ENCODE measurements at places on chromosomes 2 and 18.

DNA sequence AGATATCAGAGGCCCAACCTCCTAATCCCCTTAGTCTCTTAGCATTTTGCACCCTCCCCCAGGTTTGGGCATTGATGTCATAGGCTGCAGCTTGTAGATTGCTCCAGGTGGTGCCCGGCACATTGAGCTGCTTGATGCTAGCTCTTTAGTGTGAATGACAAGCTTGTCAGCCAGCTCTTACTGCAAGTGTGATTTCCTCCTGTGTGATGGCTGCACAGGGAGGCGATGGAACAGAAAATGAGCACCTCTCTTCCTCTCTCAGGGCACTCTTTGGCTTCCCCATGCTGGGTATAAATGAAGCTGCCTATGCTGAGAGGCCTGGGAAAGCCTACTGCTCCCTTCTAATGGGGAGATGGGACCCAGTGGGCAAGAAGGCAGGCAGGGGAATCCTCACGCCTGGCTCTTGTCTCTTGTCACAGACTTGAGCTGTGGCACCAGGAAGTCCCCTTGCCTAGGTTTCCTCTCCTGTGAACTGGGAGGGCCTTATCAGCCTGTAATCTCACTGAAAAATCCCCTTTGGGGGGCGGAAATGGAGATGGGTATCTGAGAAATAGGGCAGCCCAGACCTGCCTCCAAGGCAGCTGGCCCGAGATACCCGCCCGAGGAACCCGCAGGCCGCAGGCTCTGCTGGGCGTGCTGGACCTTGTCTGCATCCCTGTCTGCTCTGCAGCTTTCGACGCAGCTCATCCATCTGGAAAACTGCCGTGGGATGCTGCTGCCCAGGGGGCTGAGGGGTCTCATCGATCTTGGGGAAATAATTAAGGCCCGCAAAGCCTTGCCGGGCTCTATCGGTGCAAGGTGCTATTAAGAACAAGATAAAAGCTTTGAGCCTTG, 163.5 kb upstream of the CXCR4 start:
- no peak for DNase-seq

DNA sequence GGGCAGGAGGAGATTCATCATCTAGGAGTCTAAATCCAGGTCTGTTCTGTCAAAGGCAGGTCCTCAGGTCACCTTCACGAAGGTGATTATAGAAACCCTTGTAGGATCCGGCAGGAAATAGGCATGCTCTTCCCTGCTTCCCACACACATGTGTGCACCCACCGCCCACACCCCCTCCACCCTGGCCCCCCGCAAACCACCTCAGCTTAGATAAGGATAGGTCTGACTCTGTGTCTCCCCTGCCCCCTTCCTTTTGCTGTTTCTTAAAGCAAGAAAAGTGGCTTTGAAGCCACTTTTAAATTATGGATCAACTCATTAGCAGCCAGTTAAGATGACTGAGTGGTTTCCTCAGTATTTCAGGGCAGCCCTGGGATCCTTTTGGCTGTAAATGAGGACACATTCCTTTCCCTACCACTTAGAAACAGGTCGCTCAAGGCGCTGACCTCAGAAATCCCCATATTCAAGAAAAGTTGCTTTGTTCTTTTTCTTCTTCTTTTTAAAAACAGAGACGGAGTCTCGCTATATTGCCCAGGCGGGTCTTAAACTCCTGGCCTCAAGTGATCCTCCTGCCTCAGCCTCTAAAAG, 14.5 kb upstream of the CIB4 start:
- no peak for DNase-seq

GRCh38 chr2:26088038-26088643, 54.3 kb downstream of the RAB10 start:
- DNase-seq: peak; percentile 34

GRCh38 chr18:22005191-22005841, 164.1 kb upstream of the GATA6 start:
- no peak for DNase-seq

GRCh38 chr2:105576440-105577241, 168.1 kb upstream of the NCK2 start:
- peak; percentile 6 for DNase-seq

DNA sequence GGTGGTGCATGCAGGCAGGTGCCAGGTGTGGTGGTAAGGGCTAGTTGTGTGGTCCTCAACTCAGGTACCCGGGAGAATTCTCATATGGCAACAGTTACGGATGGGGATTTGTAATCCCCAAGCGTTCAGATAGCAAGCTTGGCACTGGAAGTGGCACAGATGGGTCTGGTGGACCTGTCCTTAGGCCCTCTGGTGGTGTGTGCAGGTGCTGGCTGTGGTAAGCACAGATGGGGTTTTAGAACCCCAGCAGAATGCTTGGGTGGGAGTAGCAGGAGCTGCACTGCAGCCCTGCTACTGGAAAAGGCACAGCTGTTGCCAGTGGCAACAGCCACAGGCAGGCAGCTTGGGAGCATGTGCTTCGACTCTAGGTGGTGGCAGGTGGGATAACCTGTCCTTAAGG, 948.2 kb upstream of the FAM98A start:
- no peak for DNase-seq

DNA sequence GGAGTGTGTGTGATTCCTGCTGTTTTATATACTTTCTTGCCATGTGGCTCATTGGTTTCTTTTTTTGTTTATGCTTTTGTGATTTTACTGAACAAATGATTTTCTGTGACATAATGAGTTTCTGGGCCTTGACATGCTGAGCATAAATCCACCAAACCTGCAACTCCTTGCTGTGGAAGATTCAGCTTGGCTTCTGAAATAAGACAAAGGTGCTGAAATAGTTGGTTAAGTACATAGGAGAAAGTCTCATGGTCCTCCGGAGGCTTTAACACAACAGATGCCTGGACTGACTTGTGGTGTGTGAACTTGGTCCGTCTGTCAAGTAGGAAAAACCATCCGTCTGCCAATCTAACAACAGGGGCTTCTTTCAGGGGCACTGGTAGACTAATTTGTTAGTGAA, 315.3 kb upstream of the CXCR4 start:
- no peak for DNase-seq

GRCh38 chr2:207606399-207606798, 18.8 kb downstream of the METTL21A start:
- no peak for DNase-seq

- DNase-seq: no peak
Measured at GRCh38 chr2:20666005-20666303, 990 bp upstream of the GDF7 start.

GRCh38 chr2:79935046-79935732, 369.4 kb downstream of the LRRTM1 start:
- no peak for DNase-seq

DNA sequence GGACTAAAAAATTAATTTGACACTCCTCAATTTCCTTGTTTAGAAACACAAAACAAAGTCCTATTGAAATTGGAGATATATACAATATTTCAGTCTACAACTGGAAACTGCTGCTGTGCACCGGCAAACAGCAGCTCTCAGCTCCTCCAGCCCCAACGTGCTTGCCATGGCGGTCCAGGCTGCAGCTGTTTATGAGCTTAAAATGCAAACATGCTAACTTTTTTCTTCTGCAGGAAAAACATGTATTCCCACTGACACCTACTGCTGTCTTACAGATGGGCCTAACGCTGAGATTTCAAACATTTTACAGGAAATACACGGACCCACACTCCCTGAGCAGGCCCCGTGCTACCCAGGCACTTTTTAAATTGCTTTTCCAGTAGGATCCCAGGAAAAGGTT, 195.5 kb downstream of the BCL11A start:
- no peak for DNase-seq

DNA sequence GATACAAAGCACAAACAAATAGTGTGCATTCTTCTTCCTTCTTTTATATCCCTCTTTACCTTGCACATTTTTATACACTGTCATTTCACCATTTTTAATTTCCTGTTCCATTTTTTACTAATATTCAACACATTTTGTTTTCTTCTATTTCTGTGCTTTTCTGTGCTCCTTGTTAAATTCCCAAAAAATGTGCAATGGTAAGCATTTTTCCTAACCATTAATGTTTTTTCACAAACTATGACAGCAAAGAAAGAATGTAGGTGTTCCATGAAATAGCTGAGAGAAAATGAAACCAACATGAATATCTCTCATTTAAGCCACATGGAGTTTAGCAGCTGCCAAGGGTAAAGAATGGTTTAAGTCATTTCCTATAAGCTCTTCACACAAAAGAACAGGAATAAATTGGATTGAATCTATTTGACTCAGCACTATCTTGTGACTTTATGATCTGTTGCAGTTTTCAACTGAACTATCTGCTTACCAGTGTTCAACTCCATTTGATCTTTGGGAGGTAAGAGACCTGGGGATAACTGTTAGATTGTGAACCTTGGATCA, 145.7 kb upstream of the CDH19 start:
- DNase-seq: no peak

GRCh38 chr2:106075048-106075447, 119.1 kb downstream of the UXS1 start:
- no peak for DNase-seq

GRCh38 chr18:73766910-73767515, 380.6 kb downstream of the FBXO15 start:
- peak; percentile 55 for DNase-seq

GRCh38 chr2:3198119-3198518, 179.5 kb downstream of the EIPR1 start:
- no peak for DNase-seq

- no peak for DNase-seq
Measured at GRCh38 chr2:44954447-44954888, 13.0 kb downstream of the SIX3 start.

GRCh38 chr2:144330951-144331673, 188.8 kb downstream of the ZEB2 start:
- no peak for DNase-seq

DNA sequence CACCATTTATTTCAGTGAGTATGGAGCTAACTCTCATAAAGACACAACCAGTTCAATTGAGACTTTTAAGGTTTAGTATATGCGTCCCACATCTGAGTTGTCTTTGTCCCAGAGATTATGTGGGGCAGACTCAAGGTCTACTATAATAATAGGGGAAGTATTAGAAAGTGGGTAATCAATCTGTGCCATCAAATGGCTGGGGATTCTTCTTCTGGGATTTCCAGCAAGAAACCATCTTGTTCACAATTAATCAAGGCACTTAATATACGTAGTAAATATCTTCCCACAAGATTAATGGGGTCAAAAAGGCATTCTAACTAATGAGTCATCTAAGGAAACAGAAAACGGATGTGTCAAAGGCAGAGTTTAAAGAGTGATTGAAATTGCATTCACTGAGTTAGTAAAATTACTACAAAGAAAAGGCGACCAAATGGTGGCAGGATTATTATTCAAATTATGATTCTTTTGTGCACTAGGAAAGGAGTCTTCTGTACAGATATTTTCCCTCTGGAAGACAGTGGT, 179.8 kb upstream of the REG3G start:
- DNase-seq: no peak

DNA sequence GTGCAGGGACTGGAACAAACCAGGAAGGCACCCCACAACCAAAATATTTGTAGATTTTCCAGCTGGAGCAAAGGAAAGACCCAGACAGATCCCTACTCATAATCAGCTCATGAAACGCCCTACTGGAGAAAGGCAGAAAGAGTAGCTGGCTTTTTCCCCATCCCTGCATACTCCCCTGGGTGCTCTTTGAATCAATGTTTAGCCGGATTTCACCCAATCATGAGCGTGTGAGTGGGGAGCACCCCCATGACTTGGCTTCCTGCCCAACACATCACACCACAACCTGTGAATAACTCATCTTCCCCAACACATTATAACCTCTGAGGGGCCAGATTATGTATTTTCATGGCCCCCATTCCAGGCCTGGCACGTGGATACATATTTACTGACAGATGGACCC, 35.1 kb upstream of the SLC14A1 start:
- no peak for DNase-seq

DNA sequence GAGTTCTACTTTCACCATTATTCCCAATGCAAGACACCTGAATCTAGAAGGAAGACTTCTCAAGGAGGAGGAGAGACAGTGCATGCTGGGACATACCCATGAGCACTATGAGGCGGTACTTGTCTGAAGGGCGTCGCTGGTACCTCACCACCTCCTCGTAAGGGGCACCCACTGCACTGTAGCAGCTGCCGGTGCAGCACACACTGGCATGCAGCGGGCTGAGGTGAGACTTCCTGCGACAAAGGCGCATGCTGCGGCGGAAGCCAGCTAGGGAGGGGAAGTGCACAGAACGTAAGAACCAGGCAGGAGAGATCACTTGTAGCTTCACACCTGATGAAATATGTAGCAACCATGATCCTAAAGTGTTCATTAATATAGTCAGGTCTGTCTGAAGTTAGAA, 12.8 kb upstream of the TMEM237 start:
- no peak for DNase-seq

- DNase-seq: no peak
Measured at GRCh38 chr2:28465148-28465885, 30.5 kb upstream of the PLB1 start.

DNA sequence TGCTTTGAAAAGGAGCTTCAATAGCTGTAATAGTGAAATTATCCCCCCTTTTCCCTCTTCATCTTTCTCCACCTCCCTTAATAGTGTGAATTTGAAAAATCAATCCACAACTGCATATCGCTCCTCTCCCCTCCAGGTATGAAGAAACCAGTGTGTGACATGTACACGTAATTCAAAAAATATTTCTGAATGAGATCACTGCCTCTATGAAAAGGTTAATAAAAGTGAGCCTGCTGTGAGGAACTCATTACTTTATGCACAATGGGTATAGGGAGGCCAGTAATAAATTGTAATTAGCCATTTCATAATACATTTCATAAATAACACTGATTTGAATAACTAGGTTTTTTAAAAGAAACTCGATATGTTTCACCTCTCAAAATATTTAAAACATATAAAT, 209.0 kb upstream of the KYNU start:
- DNase-seq: no peak

DNA sequence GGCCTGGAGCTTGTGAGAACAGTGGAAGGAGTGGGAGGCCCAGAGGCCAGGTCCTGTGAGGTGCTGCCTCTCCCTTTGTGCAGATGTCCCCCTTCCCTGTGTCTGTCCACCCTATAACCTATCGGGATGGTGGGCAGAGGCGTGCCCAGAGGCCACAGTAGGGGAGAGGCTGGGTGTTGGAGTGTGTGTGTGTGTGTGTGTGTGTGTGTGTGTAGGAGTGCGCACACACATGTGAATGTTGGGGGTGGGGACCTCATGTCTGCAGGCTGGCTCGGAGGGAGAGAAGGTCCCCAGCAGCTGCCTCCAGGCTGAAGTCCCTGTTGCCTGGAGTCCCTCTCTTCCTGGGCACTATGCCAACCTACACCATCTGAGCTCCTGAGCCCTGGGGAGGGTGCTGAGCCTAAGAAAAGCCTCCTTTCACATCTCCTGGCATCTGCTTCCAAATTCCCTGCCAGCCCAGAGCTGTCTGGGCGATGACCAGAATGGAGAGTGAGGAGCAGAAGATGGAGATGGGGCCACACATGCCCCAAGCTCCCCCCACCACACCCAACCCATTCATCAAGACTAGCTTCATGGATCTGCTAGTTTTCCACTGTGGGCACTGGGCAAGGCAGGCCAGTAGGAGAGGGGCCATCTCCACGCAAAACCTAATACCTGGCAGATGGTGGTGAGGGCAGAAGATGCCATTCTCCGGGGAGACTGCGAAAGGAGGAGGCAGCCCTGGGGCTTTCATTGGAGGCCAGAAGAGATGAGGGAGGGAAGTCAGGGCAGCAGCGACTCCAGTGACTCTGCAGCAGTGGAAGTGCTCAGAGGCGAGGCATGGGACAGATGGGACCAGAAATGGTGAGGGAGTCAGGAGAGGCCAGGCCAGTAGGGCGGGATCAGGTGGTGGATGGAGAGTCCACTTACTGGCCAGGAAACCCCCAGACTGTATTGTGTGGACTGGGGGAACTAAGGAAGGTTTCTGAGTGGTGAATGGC, 20.3 kb downstream of the KCNK3 start:
- DNase-seq: no peak

GRCh38 chr2:181146171-181146570, 165.8 kb downstream of the UBE2E3 start:
- DNase-seq: no peak

GRCh38 chr2:26801328-26801727, 15.5 kb downstream of the CENPA start:
- no peak for DNase-seq

All from HL-60 (cell line).